ENCODE measurements at places on chromosomes 2 and 18. TPM values are rescaled to one million over a fixed set of nuclear protein-coding genes. Genes with fewer than 3 reads are reported as not detected.
A peak's percentile ranks its signal among the peaks of the same experiment; 100 is the strongest.

SERPINB10 gene
- not detected for total RNA-seq

ALPI gene
- total RNA-seq: not detected

WDPCP gene
- 19.5 TPM for total RNA-seq

SNTG2 gene
- 6.2 TPM for total RNA-seq

BIN1 gene
- total RNA-seq: 49.2 TPM

PLGLB2 gene
- total RNA-seq: 1.0 TPM

- no peak for DNase-seq
Observed at GRCh38 chr18:59537579-59537978, 159.6 kb downstream of the CCBE1 start.

DNA sequence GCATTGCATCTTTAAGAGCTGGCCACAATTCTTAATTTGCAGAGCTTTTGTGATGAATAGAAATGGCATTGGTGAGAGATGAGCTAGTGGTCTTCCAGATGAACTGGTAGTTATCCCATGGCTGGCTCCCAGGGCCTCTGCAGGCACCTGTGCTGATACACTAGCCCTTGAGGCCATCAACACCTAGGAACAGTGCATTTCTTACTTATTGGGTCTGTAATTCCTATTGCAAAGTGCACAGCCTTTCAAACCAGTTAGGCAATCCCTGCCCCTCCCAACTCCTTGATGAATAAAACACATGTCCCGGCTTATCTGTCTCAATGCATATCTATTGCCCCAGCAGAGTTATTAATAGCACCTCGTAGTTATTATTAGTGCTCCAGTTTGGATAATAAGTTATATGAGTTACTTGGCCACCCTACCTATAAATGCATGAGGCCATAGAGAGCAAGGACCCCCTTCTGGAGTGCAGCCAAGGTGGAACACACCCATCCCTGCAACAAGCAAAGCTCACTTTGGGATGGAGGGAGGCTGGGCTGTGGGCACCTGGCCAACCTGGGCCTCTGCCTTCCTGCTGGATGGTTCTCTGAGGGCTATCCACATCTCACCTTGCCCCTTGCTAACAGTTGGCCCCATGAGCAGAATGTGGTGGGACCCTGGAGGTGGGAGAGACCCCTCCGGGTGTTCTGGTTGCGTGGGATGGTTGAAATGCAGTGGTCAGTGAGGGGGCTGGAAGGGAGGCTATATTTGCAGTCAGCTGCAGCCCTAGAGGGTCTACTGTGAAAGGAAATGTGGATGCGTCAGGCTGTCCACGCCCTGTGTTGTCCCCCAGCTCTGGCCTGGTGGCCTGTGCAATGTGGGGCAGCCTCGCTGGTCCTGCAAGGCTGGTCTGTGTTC is 455.9 kb upstream of the HS6ST1 start:
- DNase-seq: peak; percentile 43

DNA sequence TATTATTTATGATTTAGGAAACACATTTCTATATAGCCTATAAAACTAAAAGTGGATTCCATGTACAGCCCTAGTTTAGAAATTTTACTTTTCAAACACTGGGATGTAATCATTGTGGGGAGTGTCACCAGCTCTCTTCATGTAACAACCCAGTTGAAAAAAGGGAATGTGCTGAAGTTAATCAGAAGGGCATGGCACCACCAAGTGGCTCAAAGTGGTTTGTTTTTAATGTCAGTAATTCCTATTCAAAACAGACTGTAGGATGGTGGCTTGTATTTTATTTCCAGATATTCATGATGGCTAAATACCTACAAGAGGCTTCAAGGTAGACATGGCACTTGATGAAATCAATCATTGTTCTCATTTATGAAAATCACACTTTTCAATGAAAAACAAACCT is 58.1 kb upstream of the TMEM182 start:
- no peak for DNase-seq

DNA sequence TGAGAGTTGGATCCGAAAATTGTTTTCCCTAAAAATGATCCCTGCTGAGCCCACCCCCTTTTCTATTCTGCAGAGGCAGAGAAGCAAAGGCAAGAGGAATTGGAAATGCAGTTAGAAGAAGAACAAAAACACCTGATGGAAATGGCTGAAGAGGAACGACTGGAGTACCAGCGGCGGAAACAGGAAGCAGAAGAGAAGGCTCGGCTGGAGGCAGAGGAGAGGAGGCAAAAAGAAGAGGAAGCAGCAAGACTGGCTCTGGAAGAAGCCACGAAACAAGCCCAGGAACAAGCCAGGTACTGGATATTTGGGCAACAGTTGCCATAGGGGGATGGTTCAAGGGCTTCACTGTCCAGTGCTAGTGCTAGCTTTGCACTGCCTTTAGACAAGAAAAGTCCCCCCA is 41.7 kb downstream of the SUMO1 start:
- DNase-seq: no peak

GRCh38 chr2:144170179-144170578 is 349.7 kb downstream of the ZEB2 start:
- no peak for DNase-seq

DNA sequence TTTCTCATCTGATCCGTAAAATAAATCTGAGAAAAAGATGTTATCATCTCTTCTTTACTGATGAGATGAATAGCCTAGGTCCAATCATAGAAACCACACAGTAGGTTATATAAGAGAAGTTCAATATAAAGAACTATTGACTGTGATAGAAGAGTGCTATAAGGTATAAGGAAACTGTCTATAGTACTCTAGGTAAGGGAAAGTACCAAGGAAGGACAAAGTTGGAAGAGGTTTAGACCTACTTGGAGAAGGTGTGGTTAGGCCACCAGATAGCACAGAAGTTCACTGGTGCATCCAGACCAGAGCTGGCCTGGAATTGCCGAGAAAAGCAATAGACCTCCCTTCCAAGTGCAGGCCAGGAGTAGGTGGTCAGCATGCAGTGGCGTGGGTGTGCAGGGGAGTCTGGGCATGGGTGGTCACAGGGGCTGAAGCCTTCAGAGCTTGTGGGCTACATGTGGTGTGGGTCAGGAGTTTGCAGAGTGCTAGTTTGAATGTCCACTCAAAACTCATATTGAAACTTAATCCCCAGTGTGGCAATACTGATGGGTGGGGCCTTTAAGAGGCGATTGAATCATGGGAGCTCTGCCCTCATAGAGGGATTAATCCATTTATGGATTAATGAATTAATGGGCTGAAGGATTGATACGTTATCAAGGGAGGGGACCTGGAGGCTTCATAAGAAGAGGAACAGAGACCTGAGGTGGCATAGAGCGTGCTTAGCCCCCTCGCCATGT is 86.3 kb downstream of the ALPK2 start:
- DNase-seq: no peak

- DNase-seq: no peak
Observed at GRCh38 chr2:144030791-144031190, 489.1 kb downstream of the ZEB2 start.

DNA sequence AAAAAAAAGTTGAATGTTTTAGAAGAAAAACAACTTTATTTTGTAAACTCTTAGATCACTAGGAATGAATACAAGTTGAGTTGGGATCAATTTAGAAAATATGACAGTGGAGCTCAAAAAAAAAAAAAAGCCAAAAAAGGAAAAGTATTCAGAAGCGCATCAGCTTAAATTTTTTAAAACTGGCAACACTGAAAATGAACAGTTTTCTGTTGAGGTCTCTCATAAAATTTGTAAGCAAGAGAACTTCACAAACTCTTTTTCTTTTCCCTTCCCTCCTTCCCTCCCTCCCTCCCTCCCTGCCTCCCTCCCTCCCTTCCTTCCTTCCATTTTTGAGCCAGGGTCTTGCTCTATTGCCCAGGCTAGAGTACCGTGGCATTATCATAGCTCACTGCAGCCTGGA is 143.9 kb downstream of the B3GNT2 start:
- no peak for DNase-seq

DNA sequence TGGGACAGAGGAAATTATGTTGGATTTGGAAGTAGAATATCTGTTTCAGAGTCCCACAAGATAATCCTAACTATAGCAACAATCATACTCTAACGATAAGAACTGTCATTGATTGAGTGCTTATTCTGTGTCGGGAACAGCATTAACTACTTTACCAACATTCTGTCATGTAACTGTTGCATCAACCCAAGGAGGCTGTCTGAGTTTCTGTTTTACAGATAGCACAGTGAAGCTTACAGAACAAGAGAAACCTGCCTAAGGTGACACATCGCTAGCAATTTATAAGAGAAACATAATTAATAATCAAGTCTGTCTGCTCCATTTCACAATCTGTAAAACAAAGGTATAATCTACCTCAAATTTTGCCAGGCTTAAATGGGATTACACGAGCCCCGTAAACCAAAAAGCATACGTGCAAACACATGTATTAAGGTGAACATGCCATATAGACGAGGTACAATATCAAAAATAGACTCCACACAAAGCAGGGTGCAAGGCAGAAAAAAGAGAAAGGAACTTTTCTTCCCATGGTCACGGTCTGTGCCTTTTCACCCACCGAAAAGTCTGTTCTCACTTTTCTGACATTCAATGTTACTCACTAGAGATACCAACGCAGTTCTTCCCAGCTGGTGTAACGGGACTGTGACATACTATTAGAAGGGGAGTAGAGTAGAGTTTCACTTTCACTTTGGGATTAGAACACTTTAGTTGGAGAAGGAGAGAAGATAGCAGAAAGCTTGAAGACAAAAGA is 37.2 kb upstream of the SLC8A1 start:
- DNase-seq: no peak

DNA sequence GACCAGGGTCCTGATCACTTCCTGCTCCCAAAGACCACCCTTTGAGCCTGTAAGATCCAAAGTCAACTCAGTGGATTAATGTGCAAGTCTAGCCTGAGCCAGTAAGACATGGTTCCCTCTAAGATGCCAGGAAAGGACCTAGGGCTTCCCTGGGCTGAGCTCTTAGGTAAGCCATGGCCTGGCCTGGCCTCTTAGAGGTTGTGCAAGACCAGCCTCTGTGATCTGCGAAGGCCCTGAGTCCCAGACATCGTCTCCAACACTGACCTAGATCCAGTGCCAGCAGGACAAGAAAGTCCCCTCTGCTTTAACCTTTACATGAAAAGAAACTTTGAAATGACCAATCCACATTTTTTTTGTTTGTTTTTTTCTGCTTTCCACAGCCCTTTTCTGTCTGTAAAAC is 73.6 kb upstream of the CYP1B1 start:
- DNase-seq: no peak

- DNase-seq: peak; percentile 77
Observed at GRCh38 chr2:219630770-219631405, 3.5 kb downstream of the SLC4A3 start.

GRCh38 chr2:163119966-163120365 is 281.4 kb upstream of the KCNH7 start:
- DNase-seq: no peak

DNA sequence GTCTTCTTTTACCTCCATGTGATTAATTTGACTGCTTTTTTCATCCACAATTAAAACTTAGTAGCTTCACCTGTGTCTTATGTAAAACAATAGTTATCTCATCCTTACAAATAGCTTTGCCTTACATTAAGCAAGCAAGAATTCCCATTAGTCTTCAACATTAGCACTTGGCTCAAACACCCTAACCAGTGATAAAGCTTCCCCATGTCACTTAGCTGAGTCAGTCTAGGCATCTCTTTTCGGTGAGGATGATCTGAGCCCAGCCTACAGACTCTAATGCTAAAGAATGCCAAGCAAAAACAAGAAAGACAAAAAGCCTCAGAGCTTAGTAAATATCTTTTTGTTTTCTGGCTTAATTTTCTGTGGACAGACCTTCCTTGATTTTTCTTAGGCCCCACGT is 26.1 kb downstream of the GAD1 start:
- no peak for DNase-seq

DNA sequence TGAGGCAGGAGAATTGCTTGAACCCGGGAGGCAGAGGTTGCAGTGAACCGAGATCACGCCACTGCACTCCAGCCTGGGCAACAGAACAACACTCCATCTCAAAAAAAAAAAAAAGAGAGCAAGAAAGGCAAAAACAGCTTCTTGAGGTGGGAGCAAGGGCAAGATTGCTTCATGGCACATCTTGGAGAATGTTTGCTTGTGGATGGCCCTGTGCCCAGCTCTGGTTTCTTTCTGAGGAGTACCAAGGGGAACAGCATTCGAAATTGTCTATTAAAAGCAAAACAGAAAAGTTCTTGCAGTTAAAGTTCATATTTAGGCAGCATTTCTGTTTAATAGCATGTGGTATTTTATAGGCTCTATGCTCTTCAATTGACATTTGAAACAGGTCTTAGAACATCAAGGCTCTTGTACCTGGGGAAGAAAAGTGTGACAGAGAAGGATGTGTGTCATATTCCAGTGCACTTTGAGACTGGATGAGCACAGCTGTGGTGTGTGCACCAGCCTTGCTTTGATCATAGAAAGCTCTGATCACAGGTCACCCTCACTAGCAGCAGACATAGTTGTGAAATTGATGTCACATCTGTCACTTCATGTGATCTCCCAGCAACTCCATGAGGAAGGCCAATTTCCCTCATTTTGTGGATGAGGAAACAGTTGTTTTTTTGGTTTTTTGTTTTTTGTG is 154.3 kb downstream of the UXS1 start:
- no peak for DNase-seq

GRCh38 chr2:18339326-18339725 is 221.1 kb downstream of the RDH14 start:
- no peak for DNase-seq

- no peak for DNase-seq
Observed at GRCh38 chr2:241399941-241400922, 44.1 kb downstream of the FARP2 start.

DNA sequence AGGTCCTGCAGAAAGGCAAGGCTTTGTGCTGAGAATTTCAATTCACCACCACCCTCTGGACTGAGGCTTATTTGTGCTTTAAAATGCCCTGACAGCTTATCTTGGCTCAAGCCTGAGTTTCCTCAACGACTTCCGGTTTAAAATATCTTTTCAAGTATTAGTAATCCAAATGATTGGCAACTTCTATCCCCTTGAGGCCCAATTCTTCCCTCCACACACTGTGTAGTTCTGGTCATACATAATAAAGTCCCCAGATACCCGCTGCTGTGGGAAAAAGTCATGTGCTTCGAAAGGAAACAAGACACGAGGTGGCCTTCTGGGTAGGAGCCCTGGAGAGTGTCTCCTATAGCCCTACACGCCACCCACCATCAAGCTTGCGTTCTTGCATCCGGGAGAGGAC is 393.4 kb downstream of the ALK start:
- no peak for DNase-seq

DNA sequence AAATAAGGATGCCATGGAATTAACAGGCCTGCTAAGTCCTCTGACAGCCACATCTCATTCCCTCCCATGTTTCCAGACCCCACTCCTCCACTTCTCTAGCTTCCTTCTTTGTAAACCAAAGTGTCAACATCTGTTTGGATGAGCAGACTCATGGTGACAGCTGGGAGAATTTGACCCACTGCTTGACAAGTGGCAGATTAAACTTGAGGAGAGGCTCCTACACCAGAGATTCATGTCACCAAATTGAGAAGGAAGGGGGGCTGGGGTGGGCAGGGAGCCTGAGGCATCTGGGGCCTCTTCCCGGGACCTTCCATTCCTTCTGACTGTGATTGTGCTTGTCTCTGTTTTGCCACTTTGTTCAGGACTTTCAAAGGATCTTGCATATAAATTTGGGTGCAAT is 41.0 kb upstream of the IGFBP5 start:
- no peak for DNase-seq

Data from posterior vena cava (tissue), 2 donors.